ENCODE measurements at places on chromosomes 1 and 21.

GRCh38 chr1:184152434-184152898 lies 100.9 kb downstream of the TSEN15 start:
- DNase-seq, result no peak

- DNase-seq, result no peak
Observed at GRCh38 chr1:50251702-50252101, 143.0 kb downstream of the ELAVL4 start.

- DNase-seq, result no peak
Observed at GRCh38 chr1:3103967-3104677, 35.1 kb downstream of the PRDM16 start.

- DNase-seq, result peak; percentile 93
Observed at GRCh38 chr1:23809751-23810171, 9.2 kb upstream of the GALE start.

DNA sequence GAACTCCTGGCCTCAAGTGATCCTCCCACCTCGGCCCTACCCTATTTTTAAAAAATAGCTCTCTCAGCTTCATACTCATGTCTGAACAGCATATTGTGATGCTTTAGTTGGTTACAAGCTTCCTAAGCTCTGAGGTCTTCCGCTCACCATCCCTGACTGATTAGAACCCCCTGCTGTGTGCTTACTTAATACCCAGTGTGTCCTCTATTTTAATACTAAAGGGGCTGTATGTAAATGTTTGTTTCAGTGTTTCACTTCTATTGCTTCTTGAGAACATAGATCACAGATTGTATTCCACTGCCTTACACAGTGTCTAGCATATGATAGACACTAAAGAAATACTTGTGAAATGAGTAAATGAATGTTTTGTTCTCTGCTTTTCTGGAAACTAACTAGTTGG lies 29.8 kb downstream of the ZYG11B start:
- no peak for DNase-seq

DNA sequence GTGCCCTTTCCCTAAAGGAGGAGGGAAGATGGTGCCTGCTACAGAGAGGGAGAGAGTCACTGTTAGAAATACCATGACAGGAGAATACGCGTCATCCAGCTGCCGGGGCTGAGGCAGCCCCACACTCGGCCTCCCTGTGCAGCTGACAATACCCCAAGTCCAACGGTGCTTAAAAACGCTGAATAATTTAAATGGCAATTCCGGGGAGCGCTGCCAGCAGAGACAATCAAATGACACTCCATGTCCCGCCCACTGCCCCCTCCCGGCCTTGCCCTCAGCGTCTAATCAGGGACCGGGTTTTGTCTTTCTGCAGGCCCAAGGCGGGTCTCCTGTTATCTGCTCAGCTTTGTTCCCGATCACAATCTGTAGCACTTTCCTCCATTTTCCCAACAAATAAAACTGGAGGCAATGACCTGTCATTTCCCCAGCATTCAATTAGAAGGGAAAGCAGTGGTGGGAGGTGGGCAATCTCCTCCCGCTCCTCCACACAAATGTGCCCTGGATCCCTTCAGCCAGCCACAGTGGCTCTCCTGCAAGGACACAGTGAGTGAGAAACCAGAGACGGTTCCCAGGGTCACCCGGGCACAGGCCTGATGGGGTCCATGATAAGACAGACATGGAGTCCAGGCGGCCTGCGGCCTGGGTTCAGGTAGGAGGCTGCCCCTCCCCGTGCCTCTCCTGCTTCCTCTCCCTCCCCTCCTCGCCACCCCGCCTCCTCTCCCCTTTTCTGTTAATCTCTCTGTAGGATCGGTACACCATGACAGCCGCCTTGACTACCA lies 42.7 kb upstream of the AJAP1 start:
- no peak for DNase-seq

- no peak for DNase-seq
Observed at GRCh38 chr1:64514197-64514765, 44.4 kb downstream of the CACHD1 start.

GRCh38 chr1:201175820-201176500 lies 14.7 kb upstream of the IGFN1 start:
- DNase-seq, result no peak
